ENCODE measurements at places on chromosomes 3 and 15. TPM values are rescaled to one million over a fixed set of nuclear protein-coding genes. Genes with fewer than 3 reads are reported as not detected.

Gene GOLGA8S
- total RNA-seq = not detected

- DNase-seq = no peak
Measured at GRCh38 chr15:26382444-26383072, 390.3 kb downstream of the GABRB3 start.

Gene FBXO45
- 7.8 TPM for total RNA-seq

- no peak for DNase-seq
Measured at GRCh38 chr3:13040361-13041074, 32.7 kb downstream of the IQSEC1 start.

DNA sequence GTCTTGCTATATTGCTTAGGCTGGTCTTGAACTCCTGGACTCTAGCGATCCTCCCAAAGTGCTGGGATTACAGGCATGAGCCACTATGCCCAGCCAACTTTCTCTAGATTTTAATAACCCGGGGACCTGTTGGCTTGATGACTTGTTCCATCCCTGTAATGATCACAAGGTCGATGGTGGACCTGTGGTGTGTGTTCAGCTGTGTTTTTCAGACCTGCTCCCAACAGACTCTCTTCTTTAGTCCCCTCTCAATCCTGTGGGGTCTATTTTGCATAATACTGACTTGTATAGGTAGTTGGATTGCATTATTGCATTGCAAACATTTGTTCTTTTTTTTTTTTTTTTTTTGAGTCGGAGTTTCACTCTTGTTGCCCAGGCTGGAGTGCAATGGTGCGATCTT lies 1.9 kb downstream of the MAP2K1 start:
- DNase-seq = no peak

Gene TEX55
- 0.06 TPM for total RNA-seq

GRCh38 chr15:99029341-99030144 lies 22.0 kb upstream of the PGPEP1L start:
- DNase-seq = no peak

Gene TTLL13
- not detected for total RNA-seq

DNA sequence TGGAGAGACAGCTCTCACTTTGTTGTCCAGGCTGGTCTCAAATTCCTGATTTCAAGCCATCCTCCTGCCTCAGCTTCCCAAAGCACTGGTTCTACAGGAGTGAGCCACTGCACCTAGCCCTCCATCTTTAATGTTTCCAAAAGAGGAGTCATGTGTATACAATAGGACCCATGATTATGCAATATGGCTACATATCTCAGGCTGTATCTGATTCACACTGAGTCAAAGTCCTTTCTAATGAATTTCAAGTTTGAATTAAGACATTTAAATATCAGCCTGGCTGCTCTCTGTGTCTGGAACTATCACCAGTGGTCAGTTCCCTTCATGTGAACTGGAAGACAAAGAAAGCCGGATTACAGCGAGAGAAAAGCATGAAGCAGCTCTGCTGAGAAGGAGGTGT lies 90.5 kb downstream of the MINAR1 start:
- no peak for DNase-seq

Gene EPHA3
- total RNA-seq = not detected

DNA sequence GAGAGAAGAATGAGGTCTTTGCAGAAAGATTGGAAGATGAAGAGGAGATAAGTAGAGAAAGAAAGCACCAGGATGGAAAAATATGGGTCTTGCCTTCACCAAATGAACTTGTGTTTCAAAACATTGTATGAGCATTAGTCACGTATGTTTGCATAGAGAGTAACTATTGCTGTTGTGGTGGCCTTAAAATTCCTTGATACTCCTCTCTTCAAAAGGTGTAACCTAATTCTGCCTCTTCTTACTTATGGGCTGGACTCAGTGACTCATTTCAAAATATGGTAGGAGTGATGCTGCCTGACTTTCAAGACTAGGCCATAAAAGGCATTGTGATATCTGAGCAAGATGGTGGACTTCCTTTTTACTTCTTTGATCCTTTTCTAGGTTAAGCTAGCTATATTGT lies 228.7 kb upstream of the ZNF385D start:
- no peak for DNase-seq

- DNase-seq = no peak
Measured at GRCh38 chr15:85702321-85703101, 92.2 kb downstream of the KLHL25 start.

DNA sequence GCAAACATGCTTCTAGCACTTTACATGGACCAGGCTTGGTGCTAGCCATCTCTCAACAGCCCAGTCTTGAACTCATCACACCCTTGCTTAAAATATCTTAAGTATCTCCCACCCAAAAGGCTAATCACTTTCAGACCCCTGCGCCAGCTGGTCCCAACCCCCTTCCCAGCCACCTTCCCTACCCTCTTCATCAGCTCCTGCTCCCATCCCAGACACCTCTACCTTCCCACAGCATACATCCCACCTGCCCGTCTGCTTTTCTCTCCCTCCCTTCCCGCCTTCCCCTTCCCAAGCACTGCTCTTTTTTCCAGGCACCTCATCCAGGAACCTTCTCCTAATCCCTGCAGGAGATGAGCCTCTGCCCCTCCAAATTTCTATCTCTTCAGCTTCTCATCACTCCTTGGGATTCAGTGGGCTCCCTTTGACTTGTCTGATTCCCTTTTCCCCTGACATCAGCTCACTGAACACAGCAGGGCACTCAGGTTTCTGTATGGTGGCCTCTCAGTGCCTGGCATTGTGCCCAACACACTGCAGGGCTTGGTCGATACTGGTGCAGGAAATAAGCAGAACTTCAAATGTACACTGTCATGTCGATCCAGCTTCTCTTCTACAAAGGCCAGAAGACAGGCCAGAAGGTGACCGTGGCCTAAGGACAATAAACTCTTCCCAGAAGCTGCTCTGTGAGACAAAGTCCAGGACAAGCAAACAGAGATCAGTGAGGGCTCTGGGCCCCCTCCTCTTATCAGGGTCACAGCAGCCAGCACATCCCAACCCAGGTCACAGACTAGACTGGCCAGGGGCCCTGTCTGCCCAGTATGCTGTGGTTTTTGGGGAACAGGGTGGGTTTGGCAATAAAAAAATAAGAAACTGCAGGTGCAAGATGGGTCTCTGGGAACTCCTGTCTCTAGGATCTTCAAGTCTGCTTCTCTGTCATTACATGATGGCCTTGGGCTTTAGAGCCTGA lies 2.2 kb upstream of the ITIH1 start:
- no peak for DNase-seq

Gene HDGFL3
- total RNA-seq = 43.1 TPM

- no peak for DNase-seq
Measured at GRCh38 chr3:142896996-142897395, 8.1 kb upstream of the PCOLCE2 start.

Gene B3GALNT1
- total RNA-seq = 17.1 TPM

DNA sequence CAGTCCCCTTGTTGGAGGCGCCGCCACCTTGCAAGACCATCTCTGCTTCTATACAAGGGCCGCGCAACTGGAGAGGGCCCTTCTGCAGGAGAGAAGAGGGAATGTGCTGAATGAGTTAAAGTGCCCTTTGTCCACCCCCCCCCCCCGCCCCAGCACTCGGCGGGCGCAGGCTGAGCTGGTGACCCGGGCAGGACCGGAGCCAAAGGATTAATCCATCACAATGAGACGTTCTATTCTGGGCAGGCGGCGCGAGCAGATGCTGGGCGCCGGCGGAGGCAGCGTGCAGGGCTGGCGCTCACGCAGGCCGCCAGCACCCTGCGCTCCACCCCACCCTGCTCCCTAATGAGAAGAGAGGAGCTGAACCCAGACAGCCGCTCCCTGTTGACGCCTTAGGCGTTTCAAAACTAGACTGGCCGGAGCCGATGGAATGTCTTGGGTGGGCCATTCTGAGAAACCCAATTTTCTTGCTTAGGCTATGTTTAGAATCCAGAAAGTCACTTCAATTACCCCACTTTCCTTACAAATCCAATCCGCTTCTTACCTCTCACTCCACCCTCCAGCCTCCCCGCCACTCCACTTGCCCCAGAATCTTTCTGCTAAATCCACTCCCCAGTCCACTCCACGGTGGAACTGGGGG lies 32.9 kb downstream of the GJD2 start:
- no peak for DNase-seq

DNA sequence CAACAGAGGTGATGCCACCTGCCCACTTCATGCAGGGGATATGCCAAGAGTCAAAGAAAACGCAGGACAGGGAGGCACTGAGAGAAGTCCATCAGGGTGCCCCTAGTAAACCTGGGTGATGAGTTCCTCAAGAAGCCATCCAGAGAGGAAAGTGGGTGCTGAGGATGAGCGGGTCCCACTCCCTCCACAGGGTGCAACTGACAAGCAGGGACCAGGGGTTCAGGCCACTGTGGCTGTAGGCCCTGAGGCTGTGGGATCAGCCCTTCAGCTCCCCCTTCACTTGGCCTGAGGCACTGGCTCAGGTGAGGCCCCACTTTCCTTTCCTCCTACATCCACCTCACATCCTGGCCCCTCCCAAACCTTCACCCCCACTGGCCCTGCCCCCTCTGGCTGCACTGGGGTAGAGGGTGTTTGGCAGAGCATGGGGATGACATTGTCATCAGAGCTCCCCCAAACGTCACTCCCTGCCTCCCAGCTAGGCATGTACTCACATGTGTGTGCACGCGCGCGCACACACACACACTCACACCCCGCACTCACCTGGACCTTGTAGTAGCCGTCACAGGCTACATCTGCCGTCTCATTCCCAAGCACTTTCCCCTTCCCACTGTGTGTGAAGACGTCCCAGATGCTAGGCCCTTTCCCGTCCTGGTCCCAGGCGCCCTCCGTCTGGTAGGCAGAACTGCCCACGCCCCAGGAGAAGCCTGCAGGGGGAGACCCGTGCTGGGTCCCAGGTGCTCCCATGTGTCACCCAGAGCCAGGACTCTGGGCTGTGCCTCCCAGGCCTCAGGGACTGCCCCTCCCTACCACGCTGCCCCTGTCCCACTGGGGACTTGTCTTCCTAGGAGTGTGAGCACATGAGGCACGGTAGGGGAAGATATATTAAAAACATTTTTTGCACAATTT lies 1.4 kb downstream of the LCTL start:
- no peak for DNase-seq

- peak; percentile 19 for DNase-seq
Measured at GRCh38 chr3:180594631-180595558, 7.1 kb upstream of the TTC14 start.

DNA sequence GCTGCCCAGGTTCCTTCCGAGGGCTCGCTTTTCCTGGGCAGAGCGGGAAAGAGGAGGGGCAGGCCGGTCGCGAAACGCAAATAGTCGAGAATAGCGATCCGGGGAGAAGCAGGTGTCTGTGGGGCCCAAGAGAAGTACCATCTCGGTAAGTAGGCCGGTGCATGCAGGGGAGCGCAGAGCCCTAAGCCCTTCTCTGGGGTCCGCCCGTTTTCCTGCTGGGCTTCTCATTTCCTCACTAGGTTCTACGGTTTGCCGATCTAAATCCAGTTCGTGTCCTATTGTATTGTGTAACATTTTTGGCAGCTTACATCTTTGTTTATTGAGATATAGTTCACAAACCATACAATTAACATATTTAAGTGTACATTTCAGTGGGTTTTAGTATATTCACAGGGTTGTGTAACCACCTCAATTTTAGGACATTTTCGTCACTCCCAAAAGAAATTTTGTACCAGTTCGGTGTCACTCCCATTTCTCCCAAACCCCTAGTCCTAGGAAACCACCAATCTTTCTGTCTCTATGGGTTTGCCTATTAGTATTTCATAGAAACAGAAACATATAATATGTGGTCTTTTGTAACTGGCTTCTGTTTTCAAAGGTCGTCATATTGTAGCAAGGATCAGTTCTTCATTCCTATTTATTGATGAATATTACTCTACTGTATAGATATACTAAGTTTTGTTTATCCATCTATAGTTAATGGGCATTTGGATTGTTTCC lies 6.8 kb upstream of the TRIM69 start:
- DNase-seq = no peak

Gene NEK10
- 0.06 TPM for total RNA-seq

Gene BCHE
- total RNA-seq = 1.1 TPM

DNA sequence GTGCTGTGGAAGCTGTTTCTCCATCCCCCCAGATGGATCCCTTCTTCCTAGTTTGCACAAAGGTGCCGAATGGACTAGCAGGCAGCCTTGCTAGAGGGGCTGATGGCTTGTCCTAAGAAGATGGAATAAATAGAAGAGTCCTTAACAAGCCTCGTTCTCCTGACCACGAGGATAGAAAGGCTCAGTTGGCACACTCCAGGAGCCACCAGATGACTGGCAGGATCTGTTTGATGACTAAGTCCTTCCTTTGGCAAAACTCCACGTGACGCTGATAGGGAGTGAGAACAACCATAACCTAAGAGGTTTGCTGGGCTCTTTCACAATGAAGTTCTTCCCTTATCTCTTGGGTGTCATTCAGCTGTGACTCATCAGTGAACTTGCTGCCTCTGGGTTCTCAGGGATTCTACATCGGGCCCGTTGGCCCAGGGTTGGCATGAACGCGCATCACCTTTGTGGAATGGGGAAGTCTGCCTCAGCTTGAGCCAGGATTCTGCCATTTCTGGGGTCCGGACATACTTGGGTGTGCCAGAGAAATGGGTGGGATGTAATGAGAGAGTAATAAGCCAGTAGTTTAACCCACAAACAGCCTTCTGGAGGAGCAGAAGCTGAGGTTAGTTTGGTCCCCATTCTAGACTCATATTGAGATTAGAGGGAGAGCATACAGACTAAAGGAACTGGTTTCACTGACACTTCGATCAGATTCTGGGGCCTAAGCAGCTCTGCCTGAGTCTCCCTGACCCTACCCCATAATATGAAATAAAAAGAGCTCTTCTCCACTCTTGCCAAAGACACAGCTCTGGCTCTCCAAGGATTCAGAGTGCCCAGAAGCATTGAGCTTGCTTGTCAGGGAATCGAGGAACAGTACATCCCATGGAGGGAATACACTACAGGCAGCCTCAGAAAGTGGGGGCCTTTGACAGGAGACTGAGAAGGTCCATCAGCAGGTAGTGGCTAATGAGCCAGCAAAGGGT lies 2.0 kb upstream of the MELTF start:
- peak; percentile 95 for DNase-seq

Gene WDR49
- total RNA-seq = not detected
